NCI-H524 treated with DMSO at 0.1 percent for 48 hours (cell line): ENCODE measurements at places on chromosomes 5 and 9.
A peak's percentile ranks its signal among the peaks of the same experiment; 100 is the strongest.

DNA sequence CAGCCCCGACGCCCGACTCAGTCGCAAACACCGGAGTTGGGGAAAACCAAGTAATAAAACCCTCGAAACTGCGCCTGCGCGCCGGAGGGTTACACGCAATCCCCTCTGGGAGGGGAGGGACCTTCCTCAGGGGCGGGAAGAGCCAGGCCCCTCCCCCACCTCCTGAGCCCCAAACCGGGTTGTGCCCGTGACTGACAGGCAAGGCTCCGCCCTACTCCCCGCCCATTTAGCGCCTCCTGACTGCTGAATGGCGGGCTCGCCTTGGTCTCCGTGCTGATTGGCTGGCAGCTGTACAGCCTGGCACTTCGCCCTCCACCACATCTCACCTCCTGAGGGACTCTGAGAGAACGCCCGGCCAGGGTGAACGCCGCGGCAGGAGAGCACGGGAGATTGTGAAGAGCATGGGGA is at the start of gene PRDM9:
Gene PRDM9, plus strand, starts transcription at position 332 of the 408 bp plus-strand sequence. CDS start 1,425 bp downstream, outside the sequence.
- DNase-seq = peak; percentile 91

GRCh38 chr9:132548751-132549640 is 33.4 kb upstream of the BARHL1 start:
- no peak for DNase-seq

- DNase-seq = no peak
Measured at GRCh38 chr5:95086927-95087815, 197.7 kb downstream of the MCTP1 start.

- DNase-seq = no peak
Measured at GRCh38 chr9:93683331-93684134, 107.1 kb downstream of the PHF2 start.

- DNase-seq = no peak
Measured at GRCh38 chr9:18857769-18858168, 175.2 kb downstream of the SAXO1 start.

DNA sequence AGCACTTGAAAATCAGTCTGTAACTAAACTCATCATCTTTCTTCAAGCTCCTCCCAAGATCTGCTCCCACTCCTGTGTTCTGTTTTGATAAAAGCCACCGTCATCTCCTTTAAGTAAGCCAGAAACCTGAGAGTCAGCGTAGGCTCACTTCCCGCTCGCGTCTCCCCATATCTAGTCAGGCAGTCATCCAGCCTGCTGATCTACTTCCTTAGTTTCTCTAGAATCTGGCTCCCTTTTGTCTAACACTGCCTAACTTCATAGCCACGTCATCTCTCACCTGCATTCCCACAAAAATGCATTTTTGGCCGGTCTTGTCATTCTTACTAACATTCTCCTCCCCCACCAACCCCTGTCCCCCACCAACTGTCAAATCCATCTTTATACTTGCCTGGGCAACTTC is 3.0 kb upstream of the TJP2 start:
- no peak for DNase-seq

DNA sequence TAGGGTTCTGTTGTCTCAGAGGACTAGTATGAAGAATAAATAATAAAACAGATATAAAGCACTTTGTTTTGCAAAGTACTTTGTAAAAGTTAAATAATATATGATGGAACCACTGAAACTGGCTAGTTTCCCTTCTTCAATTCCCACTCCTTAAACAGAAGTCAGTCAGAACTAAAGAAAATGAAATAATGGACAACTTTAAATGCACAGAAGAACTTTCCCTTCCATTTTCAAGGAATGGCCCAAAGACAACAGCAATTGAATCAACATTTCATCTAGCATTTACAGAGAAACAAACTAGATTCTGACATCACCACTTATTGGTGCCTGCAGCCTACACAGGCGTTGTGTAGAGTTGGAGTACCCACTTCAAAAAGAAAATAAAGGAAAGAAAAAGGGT is 16.2 kb downstream of the DIAPH1 start:
- no peak for DNase-seq

GRCh38 chr9:37060833-37061232 is 26.8 kb upstream of the PAX5 start:
- DNase-seq = no peak

- DNase-seq = no peak
Measured at GRCh38 chr5:150590979-150591695, 49.3 kb upstream of the SYNPO start.
